Naive thymus-derived CD4-positive, alpha-beta T cell (primary cell): ENCODE measurements at places on chromosomes 2 and 18.
A peak's percentile ranks its signal among the peaks of the same experiment; 100 is the strongest.

- DNase-seq = no peak
Measured at GRCh38 chr2:159913900-159914299, 115.9 kb upstream of the CD302 start.

DNA sequence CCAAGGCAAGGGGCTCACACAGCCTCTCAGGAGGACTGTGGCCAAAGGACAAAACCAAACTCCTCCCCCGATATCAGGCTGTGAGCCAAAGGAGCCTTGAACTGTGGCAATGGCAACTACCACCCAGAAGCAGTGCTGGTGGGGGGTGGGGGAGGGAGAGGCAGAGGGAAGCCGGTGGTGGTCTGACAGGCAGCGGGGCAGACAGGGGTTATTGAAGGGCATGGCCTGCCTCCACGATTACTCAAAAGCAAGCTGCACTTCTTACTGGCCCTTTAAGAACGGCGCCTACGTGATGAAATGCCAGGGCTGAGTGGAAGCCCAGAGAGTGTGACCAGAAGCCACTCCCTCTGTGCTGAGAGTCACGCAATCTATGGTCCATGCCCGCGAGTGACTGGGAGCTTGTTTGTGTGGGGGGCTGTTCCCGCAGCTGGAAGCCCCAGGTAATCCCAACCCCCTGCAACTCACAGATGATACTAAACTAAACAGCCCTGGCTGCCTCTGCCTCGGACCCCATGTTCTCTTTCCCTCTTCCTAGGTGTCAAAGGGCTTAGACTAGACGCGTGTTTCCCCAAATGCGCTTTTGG is 128.2 kb upstream of the CXCR4 start:
- no peak for DNase-seq

DNA sequence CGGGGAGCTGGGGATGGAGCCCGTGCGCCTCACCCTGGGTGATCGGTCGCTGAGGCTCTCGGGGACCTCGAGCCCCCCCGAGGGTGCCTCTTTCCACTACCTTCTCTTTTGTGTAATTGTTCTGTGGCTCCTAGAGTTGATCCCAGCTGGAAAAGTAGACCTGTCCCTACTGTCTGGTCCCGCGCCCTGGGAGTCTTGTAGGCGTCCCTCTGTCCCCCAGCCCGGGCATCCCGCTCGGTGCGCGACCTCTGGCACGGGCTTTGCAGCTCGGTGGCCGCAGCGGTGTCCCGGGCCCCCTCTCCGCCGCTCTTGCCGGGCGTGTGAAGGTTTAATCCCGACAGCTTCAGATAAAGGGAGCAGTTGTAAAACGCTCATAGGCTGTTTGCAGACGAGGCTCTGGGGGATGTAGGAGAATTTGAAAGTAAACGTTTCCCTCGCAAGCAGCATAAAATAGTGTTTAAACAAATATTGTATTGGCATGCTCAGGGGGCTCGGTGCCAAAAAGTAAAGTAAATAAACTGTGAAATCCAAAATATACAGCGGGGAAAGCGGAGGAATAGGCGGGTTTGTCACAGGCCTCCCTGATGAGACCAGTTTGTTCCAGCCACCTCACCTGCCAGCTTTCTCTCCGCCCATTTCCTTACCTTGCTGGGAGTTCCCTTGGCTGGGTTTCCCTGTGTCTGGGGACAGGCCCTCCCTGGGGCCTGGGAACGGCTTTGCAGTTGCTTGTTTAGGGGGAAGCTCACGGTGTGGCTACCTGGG is 1.9 kb downstream of the GLI2 start:
- no peak for DNase-seq

- no peak for DNase-seq
Measured at GRCh38 chr2:48205137-48205798, 299.0 kb upstream of the FBXO11 start.

DNA sequence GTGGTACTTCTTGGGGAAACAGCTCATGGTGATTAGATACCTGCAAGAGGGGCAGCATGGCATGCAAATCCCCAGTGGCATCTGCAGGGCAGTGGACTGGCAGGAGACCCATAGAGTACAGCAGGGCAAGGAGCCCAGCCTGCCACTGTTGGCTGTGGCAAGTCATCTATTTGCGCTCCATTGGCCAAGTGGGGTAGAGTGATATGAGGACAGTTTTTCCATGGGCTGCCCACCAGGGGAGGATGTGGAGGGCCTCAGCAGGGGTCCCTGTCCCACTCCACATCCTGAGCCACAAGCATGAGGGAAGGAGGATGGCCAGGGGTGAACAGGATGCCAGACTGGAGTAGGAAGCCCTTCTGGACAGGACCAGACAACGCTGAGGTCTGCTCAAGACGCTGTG is 50.9 kb upstream of the OTOF start:
- DNase-seq = no peak

GRCh38 chr2:204971206-204971907 is 426.1 kb downstream of the PARD3B start:
- peak; percentile 62 for DNase-seq

- DNase-seq = no peak
Measured at GRCh38 chr18:23227726-23228070, 92.4 kb downstream of the CABLES1 start.

DNA sequence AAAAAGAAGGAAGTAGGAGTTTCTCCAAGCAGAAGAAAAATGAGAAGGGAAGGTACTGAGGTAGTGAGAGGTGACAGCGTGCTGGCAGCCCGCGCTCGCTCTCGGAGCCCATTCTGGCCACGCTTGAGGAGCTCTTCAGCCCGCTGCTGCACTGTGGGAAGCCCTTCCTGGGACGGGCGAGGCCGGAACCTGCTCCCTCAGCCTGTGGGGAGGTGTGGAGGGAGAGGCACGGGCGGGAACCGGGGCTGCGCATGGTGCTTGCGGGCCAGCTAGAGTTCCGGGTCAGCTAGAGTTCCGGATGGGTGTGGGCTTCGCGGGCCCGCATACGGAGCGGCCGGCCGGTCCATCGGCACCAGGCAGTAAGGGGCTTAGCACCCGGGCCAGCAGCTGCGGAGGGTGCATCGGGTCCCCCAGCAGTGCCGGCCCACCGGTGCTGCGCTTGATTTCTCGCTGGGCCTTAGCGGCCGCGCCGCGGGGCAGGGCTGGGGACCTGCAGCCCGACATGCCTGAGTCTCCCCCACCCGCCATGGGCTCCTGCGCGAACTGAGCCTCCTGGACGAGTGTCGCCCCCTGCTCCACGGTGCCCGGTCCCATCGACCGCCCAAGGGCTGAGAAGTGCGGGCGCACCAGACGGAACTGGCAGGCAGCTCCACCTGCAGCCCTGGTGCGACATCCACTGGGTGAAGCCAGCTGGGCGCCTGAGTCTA is 11.1 kb upstream of the CYS1 start:
- no peak for DNase-seq

GRCh38 chr2:232203166-232203891 is 175.2 kb upstream of the ALPP start:
- DNase-seq = no peak

DNA sequence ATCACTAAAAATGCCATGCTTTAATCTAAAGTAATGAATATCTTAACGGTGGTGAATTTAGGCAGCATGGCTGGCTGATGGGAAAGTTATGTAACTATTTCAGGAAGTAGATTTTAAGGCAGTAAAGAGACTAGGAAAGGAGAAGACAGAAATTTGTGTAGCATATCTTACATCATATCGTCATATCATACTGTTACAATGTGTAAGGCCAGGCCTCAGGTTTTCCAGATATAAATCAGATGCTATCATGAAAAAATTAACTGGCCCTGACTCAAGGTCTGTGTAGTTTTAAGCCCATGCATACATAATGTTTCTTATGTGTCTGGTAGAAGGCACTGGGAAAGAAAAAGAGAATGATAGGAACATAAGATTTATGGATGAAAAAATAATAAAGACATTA is 8.9 kb upstream of the FAP start:
- no peak for DNase-seq

- DNase-seq = no peak
Measured at GRCh38 chr18:75010278-75010677, 198.7 kb downstream of the PTGR3 start.

- DNase-seq = peak; percentile 7
Measured at GRCh38 chr2:232876161-232876977, 6.3 kb downstream of the SNORC start.

DNA sequence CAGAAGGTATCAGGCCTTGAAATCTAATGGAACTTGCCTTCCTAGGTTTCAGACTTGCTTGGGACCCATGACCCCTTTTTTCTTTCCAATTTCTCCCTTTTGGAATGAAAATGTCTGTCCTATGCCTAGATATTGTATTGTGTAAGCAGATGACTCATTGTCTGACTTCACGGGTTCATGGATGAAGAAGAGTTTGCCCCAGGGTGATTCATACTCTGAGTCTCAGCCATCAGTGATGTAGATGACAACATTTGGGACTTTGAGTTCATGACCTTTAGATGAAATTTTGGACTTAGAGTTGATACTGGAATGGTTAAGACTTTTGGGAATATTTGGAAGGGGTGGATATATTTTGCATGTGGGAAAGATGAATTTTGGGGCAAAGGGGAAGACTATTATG is 11.2 kb upstream of the SCYGR5 start:
- DNase-seq = no peak

GRCh38 chr18:79611040-79611681 is 68.4 kb upstream of the CTDP1 start:
- no peak for DNase-seq

- no peak for DNase-seq
Measured at GRCh38 chr2:9668687-9669345, 38.0 kb upstream of the YWHAQ start.

GRCh38 chr18:48751727-48752468 is 198.9 kb downstream of the SMAD7 start:
- DNase-seq = no peak

- DNase-seq = no peak
Measured at GRCh38 chr2:10202131-10202665, 79.7 kb downstream of the RRM2 start.

DNA sequence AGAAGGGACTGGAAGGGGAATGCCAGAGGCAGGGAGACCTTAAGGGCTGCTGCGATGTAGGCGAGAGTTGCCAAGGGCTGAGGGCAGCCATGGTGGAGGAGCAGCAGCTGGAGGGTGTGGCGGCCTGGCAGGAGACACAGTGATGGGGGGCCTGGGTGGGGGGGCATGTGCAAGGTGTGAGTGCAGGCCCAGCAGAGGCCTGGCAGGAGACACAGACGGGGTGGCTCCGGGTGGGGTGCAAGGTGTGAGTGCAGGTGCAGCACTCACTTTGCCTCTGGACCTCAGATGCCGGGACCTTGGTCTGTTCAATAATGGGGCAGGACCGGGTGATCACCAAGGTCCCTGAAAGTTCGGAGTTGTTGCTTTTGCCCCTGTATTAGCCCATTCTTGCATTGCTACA is 76.2 kb upstream of the ODC1 start:
- no peak for DNase-seq

- no peak for DNase-seq
Measured at GRCh38 chr2:168255866-168256265, 8.5 kb upstream of the STK39 start.

DNA sequence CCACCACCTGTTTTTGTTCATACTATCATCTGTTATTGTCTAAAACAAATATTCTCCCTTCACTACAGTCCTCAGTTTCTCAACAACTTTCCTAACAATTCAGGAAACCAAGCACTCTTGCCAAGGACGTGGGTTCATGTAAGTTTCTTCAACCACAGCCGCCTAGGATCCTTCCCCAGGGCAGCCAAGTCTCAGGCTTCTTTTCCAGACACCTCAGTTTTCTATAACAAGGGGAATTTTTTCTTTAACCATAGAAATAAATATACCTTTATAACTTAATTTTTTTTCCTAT is 39.4 kb upstream of the AGPS start:
- no peak for DNase-seq

GRCh38 chr2:28538134-28538533 is 42.3 kb downstream of the PLB1 start:
- DNase-seq = no peak

DNA sequence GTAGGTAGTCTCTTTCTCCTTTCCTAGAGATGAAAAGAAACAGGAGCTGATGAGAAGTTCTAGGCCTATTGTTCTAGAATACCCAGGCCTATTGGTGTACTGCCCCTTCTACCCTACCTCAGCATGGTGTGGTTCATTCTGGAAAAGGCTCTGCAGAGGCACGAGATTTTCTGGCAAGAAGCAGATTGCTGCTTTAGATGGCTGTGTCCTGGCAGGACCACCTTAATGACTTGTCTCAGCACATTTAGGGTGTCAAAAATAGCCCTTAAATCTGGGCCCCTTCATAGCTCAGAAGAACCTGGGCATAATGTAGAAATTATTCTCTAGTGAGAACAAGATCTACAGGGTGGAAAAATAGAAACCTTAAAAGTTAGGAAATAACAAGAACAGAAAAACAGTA is 87.9 kb downstream of the BCL2L11 start:
- no peak for DNase-seq

- DNase-seq = no peak
Measured at GRCh38 chr2:38185012-38185491, 109.1 kb upstream of the CYP1B1 start.

DNA sequence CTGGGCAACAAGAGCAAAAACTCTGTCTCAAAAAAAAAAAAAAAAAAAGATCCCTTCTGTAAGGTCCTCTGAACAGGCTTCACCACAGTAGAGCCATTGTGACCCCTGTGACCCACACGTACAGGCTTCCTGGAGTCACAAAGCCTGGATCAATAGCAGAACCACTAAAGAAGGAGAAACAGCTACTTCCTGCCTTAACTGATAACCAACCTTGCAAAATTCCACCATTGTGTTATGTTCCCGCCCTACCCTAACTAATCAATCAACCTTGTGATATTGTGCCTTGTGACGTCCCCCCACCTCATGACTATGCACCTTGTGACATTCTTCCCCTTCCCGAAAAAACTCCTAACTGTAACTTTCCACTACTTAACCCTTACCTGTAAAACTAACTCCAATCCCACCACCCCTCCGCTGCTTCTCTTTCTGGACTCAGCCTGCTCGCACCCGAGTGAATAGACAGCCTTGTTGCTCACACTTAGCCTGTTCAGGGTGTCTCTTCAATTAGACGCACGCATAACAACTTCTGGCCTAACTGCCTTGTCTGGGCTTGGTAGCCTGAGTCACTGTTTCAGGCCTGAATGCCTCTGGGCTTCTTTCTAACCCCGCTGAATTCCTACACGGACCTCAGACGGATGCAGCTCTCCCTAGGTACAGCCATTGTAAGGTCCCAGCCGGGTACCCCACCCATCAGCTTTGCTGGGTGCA is 13.9 kb downstream of the SCYGR8 start:
- no peak for DNase-seq

GRCh38 chr2:95040426-95040825 is 14.9 kb downstream of the MAL start:
- no peak for DNase-seq

DNA sequence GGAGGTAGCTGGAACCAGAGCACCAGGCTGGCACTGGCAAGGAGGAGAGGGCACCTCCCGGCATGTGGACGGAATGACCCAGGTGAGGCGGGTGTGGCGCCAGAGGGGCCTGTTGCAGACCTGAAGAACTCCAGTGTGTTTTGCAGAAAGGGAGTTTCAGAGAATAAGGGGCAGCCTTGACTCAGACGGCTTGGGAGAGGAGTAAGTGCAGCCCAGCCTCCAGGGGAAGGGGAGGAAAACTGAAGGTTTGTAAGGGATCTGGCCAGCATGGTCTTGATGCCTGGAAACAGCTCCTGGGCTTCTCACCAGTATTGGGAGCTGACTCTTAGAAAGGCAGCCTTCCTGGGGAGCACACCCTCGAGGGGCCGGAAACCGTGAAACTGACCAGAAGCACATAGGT is 101.1 kb downstream of the AGAP1 start:
- no peak for DNase-seq
